CD4-positive, alpha-beta memory T cell (primary cell): ENCODE measurements at places on chromosomes 4 and X.

DNA sequence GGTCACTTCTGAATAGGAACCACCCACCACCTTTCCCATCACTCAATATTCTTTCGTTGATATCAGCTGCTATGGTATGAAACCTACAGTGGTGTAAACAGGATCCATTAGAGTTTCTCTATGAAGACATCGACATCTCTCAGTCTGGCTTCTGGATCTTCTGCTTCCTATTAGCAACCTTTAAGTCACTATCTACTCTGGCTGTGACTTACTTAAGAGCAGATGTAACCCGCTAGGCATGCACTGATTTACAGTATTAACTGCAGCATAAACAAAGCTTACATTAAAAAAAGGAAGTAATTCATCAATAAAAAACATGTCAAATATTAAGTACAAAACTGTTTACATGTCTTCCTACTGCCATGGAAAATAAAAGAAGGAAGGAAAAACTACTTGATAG, 96.4 kb downstream of the ANAPC10 start:
- DNase-seq: no peak

- DNase-seq: peak; percentile 44
Measured at GRCh38 chrX:45850775-45851433, 650.2 kb upstream of the DIPK2B start.

DNA sequence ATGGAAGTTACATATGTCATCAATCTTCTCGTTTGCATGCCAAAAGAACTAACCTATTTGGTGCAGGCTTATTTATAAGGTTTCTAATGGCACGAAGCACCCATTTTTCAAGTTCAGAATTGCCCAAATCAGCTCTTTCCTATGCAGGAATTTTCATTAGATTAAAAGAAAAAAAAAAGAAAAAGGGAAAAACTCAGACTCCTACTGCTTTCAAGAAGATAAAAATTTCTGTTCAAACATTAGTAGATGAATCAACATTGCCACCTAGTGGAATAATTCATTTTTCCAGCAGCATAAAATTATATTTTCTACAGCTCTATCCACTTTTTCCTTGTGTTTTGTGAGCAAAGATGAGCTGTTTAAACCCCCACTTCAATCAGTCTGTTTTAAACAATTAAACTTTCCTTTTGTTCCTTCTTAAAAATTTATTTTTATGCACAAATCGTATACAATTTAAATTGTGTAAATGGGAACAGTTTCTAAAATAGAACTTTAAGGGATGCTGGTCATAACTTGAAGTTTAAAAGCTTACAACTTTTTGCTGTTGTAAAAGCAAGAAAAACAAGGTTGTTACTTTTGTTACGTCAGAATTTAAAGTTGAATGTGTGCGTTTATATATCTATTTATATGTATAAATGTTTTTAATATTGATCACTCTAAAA, 309.9 kb downstream of the ARAP2 start:
- DNase-seq: no peak

DNA sequence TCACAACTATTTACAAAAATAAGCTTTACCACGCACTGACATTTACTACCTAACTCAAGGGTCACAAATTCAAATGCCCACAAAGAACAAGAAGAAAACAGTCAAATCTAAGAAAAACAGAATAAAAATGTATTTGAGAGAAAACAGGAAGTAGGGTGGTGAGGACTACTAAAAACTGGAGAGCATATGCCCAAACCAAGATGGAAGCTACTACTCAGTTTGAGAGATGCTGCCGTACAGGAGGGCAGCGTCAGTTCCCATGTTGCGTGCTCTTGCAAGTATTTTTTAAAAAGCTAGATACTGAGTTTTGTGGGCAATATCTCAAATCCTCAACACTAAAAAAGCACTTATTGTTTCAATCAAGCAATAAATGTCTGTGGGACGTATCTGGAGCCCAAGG, 16.2 kb downstream of the HNRNPD start:
- no peak for DNase-seq

- DNase-seq: peak; percentile 6
Measured at GRCh38 chr4:151658959-151659600, 101.7 kb downstream of the GATB start.

DNA sequence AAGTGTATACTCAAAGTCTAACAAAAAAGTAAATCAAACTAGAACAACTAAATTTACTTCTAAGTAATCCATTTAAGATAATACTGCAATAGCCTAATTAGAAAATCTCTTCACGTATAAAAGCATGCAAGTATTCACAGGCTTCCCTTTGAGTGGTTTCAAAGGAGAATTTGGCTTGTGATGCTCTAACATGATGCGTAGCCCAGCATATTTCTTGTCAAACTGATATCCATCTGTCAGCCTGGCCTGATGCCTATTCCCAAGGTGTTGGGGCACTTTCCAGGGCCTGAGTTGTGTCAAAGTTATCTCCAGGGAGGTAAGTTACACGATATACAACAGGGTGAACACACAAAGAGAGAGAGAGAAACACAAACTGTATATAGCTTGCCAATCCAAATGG, 287.0 kb upstream of the MAGEB18 start:
- DNase-seq: no peak

- no peak for DNase-seq
Measured at GRCh38 chr4:89535251-89535650, 227.7 kb upstream of the GPRIN3 start.

DNA sequence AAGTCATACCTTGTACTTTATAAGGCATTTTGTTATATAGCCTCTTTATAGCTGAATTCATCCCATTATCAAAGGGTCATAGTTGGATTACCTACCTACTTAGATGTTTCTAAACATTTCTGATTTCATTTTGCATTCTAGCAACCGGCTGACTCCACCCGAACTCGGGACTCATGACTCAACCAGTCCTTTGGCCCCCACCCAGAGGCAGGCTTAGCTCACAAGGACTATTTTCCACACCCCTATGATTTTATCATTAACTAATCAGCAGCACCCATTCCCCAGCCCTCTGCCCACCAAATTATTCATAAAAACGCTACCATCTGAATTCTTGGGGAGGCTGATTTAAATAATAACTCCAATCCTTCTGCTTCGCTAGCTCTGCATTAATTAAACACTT, 79.9 kb upstream of the EGFL6 start:
- no peak for DNase-seq

GRCh38 chr4:109432203-109432602, 1.4 kb upstream of the SEC24B start:
- no peak for DNase-seq

- no peak for DNase-seq
Measured at GRCh38 chrX:40644176-40644575, 3.2 kb downstream of the CXorf38 start.

DNA sequence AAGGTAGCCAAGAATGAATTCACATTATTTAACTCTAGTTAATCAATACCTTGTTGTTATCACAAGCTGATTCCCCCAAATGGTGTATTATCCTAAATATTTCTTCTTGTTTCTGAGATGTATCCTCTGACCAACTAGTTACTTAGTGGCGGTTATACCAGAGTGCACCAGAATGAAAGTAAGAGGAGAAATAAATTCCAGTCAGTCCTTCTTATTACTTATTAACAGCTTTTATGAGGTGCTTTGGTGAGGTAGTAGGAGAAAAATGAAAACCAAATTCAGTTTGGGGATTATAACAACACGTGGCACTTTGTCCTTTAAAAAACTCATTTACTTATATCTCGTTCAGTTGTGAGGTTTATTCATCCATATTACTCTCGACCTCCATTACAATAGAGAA, 101.9 kb downstream of the AMMECR1 start:
- DNase-seq: no peak

DNA sequence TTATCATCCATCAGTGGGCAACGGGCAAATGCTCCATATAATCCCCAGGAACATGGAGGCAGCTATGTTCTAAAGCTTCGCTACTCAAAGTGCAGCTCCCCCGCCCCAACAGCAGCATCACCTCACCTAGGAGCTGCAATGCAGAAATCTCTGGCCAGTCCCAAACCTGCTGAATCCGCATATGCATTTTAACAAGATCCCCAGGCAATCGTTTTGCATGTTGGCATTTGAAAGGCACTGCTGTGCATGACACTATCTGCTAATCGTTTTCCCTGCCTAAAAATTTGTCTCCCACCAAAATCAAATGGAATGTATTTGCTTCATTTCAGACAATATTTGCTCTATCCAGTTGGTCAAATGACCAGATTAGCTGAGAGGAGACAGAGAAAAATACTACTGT, 15.2 kb downstream of the ADGRG2 start:
- no peak for DNase-seq

GRCh38 chrX:13863324-13863723, 46.4 kb upstream of the GPM6B start:
- no peak for DNase-seq

- no peak for DNase-seq
Measured at GRCh38 chr4:134201216-134202161, at the start of gene PABPC4L. TSS of gene PABPC4L (minus strand) at chr4:134201789. CDS start at chr4:134201019, 770 bp downstream.

- no peak for DNase-seq
Measured at GRCh38 chr4:21744046-21744445, 204.5 kb downstream of the KCNIP4 start.

DNA sequence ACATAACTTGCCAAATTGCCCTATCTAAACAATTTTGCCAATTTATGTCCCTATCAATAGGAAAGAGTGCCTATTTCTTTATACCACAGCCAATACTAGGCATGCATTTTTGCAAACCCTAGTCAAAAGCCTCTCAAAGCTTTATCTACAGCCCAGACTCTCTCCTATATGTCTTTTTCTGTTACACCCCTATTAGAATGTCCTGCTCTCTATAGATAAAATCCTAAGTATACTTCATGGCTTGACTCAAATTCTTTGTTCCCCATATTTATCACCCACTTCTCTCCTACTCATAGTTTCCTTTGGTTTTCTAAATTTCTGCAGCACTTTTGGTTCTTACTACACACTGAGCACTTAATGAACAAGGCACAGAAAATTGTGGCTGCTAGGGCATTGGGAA, 38.0 kb downstream of the NUP62CL start:
- no peak for DNase-seq

- DNase-seq: no peak
Measured at GRCh38 chrX:114451397-114451796, 132.5 kb upstream of the HTR2C start.

GRCh38 chr4:113088050-113088449, 38.6 kb downstream of the ANK2 start:
- no peak for DNase-seq

DNA sequence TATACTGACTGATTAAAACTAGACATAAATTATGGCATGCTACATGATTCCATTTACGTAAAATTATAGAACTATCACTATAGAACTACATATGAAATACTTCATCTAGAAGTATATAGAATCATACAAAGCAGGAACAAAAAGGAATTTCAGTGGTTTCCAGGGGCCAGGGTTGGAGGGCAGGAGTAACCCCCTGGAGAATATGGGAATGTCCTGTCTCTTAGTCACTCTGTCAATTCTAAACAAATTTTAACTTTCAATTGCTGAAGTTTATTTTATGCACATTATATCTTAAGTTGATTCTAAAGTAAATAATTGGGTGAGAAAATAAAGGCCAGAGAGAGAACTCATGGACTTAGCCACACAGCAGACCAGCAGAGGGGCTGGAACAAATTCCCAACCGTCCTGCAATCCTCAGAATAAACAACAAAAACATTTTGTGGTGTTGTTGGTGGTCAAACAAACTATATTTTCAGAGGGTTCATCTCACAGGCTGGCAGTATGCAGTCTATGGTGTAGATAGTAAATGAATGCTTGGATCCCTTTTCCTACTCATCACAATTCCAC, 476.9 kb upstream of the SLIT2 start:
- no peak for DNase-seq

DNA sequence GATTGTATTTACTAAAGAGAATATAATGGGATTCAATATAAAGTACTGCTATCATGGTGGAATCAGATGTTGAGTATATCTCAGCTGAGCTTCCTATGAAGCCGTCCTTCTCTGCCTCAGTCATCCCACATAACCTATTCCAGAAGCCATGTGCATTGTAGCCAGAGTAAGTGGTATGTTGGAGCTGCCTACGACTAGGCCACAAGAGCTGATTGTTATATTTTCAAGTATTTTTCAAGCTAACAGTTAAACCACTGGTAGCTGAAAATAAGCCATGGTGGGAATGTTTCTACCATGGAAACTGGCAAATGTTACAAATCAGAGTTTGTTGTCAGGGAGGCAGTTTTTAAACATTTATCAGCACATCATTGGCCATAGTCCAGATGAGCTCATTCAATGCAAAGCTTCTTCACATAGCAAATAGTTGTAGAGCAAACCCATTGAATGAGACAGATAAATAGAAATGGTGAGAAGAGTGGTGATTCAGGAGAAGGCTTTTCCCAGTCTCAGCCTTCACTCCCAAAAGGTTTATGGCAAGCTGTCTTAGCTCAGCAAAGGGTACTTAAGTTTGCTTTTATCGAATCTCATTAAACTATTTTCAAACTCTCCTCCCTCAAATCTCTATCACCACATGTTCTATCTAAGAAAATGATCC, 436.4 kb downstream of the PCDH19 start:
- no peak for DNase-seq

GRCh38 chr4:39114436-39114835, 52.4 kb downstream of the KLHL5 start:
- DNase-seq: no peak

- DNase-seq: no peak
Measured at GRCh38 chr4:89023140-89023539, 33.8 kb downstream of the FAM13A start.

DNA sequence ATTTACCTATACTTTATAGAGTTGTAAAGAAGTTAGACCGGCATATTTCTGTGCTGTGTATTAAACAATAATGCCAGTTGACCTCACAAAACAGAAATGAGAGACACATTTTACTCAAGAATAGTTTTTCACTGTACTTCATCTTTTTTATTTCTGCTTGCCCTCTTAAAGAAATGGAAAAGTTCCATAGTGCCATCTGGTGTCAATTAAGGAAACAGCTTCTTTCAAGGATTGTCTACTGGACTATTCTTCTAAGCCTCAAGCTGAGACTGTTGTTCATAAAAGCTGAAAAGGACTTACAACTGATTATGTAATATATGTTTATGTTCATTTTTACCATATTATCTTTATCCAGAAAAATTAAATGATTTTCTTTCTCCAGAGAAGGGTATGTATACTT, 1523.7 kb downstream of the ARAP2 start:
- DNase-seq: no peak

DNA sequence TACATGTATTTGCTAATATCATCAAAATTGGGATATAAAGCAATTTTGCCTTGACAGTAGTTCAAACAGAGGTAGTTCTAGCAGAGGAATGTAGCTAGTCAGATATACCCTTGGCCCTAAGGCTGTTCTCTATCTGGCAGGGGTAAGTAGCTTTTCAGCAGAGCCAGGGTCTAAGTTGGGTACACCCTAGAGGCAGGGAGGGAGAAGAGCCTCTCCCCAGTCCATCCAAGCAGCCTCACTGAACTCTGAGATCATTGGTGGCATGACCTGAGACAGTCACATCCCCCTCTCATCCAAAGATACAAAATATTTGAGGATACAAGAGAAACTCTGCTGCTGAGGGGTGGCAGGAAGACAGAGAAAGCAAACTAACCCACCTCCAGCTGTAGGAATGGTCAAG, 343.7 kb downstream of the DHX15 start:
- no peak for DNase-seq

GRCh38 chr4:155809835-155810234, 51.0 kb downstream of the GUCY1B1 start:
- DNase-seq: peak; percentile 36
